ENCODE measurements at places on chromosomes 3 and 15.

- no peaks in the 10 kb centered on the region for H3K36me3 ChIP-seq
- H3K4me1 ChIP-seq, result no peaks in the 10 kb centered on the region
- H3K27ac ChIP-seq, result no peak overlapping the region
- peaks cover 16% of the 10 kb centered on the region for H3K27me3 ChIP-seq
These were observed 1.6 kb downstream of the NOX5 start for GRCh38 chr15:69016021-69016595.

DNA sequence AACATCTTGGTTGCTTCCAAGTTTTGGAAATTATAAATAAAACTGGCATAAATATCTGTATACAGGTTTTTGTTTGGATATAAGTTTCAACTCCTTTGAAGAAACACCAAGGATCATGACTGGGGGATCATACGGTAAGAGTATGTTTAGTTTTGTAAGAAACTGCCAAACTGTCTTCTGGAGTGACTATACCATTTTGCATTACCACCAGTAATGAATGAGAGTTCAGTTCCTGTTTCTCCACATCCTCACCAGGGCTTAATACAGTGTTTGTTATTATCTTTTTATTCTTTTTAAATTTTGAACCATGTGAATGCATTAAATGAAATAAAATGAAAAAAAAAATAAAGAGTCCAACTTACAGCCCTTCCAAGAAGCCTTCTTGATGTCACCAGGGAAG lies 3.7 kb upstream of the ANKUB1 start:
- no peak overlapping the region for H3K4me3 ChIP-seq
- H3K36me3 ChIP-seq, result no peaks in the 10 kb centered on the region
- no peaks in the 10 kb centered on the region for H3K4me1 ChIP-seq
- no peak overlapping the region for H3K27ac ChIP-seq

GRCh38 chr15:56460071-56460470 lies 4.9 kb downstream of the MNS1 start:
- H3K4me1 ChIP-seq, result peaks cover 9% of the 10 kb centered on the region
- no peak for DNase-seq
- H3K36me3 ChIP-seq, result no peaks in the 10 kb centered on the region
- no peak overlapping the region for H3K4me3 ChIP-seq
- peaks cover 27% of the 10 kb centered on the region for H3K27me3 ChIP-seq

- no peak overlapping the region for H3K27ac ChIP-seq
- H3K4me1 ChIP-seq, result no peaks in the 10 kb centered on the region
- no peak for DNase-seq
- peaks cover 16% of the 10 kb centered on the region for H3K27me3 ChIP-seq
- H3K36me3 ChIP-seq, result no peaks in the 10 kb centered on the region
These were observed 48.8 kb downstream of the UACA start for GRCh38 chr15:70714565-70714964.

GRCh38 chr3:8303466-8303865 lies 198.2 kb upstream of the LMCD1 start:
- H3K27me3 ChIP-seq, result no peaks in the 10 kb centered on the region
- DNase-seq, result no peak
- no peaks in the 10 kb centered on the region for H3K36me3 ChIP-seq
- H3K27ac ChIP-seq, result no peak overlapping the region

DNA sequence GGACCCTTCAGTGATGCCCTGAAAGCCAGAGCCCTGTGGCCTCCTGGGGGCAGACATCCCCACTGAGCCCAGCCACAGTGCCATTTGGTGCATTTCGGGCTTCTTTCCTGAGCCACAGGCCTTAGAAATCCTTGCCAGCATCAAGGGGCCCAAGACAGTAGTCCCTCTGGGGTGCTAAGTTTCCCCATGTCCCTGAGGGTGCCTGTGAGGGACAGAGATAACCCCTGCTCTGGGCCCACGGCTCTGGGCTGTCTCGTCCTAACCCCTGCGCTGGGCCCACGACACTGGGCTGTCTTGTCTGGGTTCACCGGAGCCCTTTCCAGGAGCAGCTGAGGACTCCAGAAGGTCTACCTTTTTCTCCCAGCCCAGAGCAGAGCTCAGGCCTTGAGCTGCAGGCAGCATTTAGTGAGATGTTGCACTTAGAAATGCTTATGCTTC lies 45.1 kb upstream of the FGD5 start:
- peaks cover 14% of the 10 kb centered on the region for H3K27me3 ChIP-seq
- H3K27ac ChIP-seq, result no peak overlapping the region
- no peaks in the 10 kb centered on the region for H3K36me3 ChIP-seq
- no peaks in the 10 kb centered on the region for H3K4me1 ChIP-seq

GRCh38 chr3:105564546-105565288 lies 198.0 kb downstream of the ALCAM start:
- no peak for DNase-seq
- no peak overlapping the region for H3K27ac ChIP-seq
- H3K36me3 ChIP-seq, result no peaks in the 10 kb centered on the region
- no peaks in the 10 kb centered on the region for H3K27me3 ChIP-seq

DNA sequence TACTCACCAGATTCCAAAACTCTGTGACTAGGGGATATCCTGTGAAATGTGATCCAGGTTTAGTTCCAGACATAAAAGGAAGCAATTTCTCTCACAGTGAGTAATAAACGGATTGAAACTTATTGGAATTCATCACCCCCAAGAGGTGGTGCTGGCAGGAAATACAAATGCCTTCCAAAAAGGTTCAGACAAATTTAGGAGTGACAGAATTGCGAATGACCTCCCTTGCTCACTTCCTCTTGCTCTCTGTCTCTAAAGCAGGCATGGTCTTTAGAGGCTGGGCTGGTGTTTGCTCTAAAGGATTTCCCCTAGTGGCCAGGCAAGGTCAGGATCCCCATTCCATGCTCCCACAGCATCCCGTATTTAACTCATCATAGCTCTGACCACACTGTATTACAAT lies 449.4 kb upstream of the PPP2R3A start:
- H3K4me3 ChIP-seq, result no peak overlapping the region
- no peak for DNase-seq
- no peaks in the 10 kb centered on the region for H3K27me3 ChIP-seq
- peaks cover 2% of the 10 kb centered on the region for H3K4me1 ChIP-seq
- H3K36me3 ChIP-seq, result no peaks in the 10 kb centered on the region

DNA sequence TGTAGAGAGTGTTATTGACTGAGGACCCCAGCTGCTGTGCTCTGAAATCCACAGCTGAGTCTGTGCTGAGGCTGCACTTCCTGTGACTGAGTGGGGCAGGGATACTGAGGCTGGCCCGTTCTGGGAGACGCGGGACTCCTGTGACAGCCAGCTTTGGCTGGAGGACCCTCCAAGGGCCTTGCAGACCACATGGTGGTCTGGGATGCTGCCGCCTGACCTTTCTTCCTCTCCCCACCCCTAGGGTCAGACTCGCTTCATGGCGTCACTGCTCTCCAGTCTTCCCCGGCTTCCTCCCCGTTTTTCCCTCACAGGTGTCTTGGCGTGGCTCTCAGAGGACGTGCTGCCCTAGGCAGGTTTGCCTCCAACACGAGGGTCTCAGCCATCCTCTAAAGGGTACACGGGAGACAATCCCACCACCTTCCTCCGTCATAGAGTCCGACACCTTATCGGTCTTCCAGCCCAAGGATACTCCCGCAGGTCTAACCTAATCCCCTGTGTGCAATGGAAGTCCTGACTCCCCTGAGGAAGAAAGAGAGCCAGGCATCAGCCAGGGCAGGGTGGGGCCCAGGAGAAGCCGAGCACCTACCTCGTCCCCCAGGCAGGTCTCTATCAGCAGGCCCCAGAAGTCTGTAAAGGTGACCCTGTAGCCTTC lies 19.9 kb upstream of the EHD4 start:
- H3K27ac ChIP-seq, result no peak overlapping the region
- no peak overlapping the region for H3K4me3 ChIP-seq
- no peaks in the 10 kb centered on the region for H3K4me1 ChIP-seq
- H3K36me3 ChIP-seq, result no peaks in the 10 kb centered on the region
- H3K27me3 ChIP-seq, result peaks cover 19% of the 10 kb centered on the region

- H3K27me3 ChIP-seq, result peaks cover 31% of the 10 kb centered on the region
- no peak overlapping the region for H3K27ac ChIP-seq
- peaks cover 1% of the 10 kb centered on the region for H3K36me3 ChIP-seq
These were observed 11.5 kb upstream of the CHAC1 start for GRCh38 chr15:40941528-40942336.

DNA sequence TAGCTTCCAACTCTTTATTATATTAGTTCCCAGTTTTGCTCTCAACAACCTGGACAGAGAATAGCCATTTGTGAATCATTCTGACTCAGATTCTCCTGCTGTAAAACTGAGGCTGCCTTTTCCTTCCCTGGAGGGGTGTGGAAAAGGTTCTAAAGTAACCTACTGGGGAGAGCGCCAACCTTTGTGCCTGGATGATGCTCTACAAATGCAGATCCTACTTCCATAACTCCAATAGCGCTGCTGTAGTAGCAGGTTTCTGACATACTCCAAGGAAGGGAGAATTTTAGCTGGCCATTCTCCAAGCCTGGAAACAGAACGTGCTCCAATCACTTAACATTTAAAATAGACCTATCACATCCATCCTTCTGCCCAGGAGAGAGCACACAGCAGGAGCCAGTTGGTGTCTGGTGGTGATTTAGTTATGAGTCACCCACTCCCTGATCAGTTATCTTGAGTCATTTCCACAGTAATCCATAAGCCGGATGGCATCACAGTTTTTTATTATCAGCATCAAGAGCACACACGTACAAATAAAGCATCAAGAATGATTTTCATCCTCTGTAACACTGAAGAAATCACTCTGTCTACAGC lies 38.3 kb downstream of the MYH15 start:
- no peak for DNase-seq
- peaks cover 4% of the 10 kb centered on the region for H3K4me1 ChIP-seq
- H3K27me3 ChIP-seq, result peaks cover 8% of the 10 kb centered on the region

DNA sequence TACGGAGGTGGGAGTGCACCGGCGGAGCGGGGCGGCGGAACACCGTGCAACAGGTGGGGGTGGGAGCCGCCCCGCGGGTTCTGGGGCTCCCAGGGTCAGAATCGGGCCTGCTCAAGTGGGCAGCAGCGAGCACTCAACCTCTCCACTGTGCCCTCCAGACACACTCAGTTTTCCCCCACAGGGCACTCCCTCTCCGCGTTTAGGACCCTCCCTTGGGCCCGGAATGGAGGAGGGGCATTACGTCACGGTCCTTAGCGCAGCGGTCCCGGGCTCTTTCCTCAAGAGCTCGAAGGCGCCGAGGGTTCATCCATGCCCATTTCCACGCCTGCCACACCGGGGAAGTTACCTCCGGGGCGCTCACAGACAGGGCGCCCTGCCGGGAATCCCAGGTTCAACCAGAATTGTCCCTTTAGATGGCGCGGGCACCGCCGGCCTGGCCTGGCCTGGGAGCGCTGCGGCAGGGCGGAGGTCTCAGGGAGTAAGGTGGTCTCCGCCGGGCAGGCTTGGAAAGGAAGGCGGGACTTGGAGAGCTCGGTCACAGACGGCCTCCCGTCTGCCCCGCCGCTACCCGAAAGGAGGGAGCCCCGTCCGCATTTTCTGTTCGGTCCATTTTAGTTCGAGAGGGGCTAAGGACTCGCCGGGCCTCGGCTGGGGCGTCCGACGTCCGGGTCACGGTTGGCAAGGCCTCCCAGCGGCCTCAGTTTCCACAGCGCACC lies 5.1 kb downstream of the RNU6-1 start:
- no peak for DNase-seq
- no peaks in the 10 kb centered on the region for H3K36me3 ChIP-seq
- peak overlapping the region; percentile 63 for H3K4me3 ChIP-seq
- peaks cover 93% of the 10 kb centered on the region for H3K27me3 ChIP-seq

DNA sequence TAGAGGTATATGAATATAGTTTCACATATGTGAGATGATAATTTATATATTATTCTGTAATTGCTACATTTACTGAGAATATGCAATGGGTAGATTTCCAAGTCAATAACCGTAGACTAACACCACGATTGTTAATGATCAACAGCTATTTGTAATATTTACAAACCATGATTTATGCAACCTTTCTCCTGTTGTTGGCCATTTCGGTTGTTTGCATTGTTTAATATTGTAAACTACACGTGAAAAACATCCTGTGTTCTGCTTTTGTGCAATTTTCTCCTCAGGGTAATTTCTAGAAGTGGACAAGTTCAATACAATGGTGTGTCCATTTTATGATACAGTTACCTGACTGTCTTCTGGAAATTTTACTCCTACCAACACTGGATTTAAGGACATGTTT lies 29.3 kb upstream of the RAB11A start:
- H3K27me3 ChIP-seq, result peaks cover 12% of the 10 kb centered on the region
- no peak overlapping the region for H3K4me3 ChIP-seq
- no peaks in the 10 kb centered on the region for H3K36me3 ChIP-seq
- H3K4me1 ChIP-seq, result no peaks in the 10 kb centered on the region
- DNase-seq, result no peak
- no peak overlapping the region for H3K27ac ChIP-seq

- peak; percentile 23 for DNase-seq
- peak within 1 kb of the TSS; percentile 55 for H3K4me3 ChIP-seq
- H3K4me1 ChIP-seq, result peaks cover 16% of the 10 kb centered on the region
- no peak within 1 kb of the TSS for H3K27ac ChIP-seq
- peaks cover 59% of the 10 kb centered on the region for H3K27me3 ChIP-seq
These were observed at the start of gene MYRIP for GRCh38 chr3:39809181-39809994. Gene MYRIP (plus strand): TSS chr3:39809609. CDS start chr3:39900817, 91,208 bp downstream.

DNA sequence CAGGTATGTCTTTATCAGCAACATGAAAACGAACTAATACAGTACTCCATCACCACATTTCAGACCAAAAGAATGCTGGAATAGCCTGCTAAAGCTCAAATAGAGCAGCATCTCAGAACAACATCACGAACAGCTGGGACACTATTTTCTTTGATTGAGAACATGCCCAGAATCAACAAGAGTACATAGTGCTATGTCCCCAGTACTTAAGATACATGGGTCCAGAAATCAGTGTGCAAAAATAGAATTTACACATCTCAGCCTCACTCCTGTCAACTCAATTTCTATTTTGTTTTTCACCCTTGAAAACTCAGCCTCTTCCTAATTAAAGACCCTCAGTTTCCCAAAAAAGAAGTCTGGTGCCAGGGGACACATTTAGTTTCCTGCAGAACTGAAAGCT lies 753.9 kb downstream of the AGBL1 start:
- no peak overlapping the region for H3K4me3 ChIP-seq
- no peak overlapping the region for H3K27ac ChIP-seq
- H3K4me1 ChIP-seq, result no peaks in the 10 kb centered on the region
- H3K36me3 ChIP-seq, result no peaks in the 10 kb centered on the region
- H3K27me3 ChIP-seq, result no peaks in the 10 kb centered on the region
